ENCODE measurements at places on chromosomes 16 and 17.

DNA sequence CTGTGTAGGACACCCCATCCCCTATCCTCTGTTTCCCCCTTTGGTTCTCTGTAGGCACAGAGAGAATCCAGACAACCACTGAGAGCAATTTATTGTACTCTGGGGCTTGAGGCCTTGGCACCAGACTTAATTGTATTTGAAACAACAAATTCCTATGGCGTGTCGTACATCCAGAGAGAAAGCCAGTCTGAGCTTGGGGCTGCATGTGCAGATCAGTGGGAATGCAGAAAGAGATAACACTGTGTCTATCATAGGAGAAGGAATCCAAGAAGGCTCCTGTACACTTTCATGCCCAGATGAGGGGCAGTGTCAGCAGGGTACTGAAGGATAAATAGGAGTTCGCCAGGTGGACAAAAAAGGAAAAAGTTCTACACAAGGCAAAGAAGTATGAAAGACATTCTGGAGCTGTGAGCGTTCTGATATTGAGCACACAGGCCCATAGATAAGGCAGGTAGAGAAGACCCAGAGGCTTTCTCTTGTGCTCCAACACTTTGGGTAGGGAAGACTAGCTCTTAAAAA, 22.0 kb upstream of the IL4R start:
- no peak for DNase-seq

DNA sequence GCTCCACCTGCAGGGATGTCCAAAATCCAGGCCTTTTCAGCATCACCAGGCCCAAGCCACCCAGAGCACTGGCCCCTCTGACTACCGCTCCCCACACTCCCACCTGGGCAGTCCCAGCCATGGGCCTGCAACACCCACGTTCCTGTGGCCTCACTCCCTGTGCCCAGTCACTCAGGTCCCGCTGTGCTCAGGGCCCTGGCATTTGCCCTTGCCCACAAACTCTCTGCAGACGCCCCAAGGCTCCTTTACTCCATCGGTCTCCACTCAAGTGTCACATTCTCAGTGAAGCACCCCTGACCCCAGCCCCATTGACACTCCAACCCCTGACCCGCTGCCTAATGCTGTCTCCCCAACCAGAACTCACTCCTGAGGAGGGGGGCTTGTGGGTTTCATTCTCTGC, 23.6 kb downstream of the MPG start:
- no peak for DNase-seq

- no peak for DNase-seq
These were observed 402.7 kb downstream of the SOX9 start for GRCh38 chr17:72523491-72523890.

DNA sequence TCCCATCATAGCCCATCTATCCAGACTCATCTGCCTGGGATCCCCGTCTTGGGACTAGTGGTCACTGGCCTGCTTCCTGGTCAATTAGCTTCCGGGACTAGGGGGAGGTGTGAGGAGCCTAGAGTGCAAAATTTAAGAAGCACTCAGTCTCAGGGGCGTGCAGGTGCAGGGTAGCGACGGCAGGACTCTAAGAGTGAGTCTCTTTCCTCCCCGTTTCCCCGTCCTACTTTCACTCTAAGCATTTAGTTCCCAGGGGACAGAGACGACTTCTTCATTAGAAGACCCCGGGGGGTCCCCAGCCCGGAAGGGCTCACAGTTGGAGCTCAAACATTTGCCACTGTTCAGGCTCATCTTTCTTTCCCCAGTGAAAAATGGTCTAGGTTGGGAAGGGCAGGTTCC, 677 bp upstream of the ZNHIT3 start:
- DNase-seq, result no peak

- no peak for DNase-seq
These were observed 33.3 kb downstream of the HELZ start for GRCh38 chr17:67211742-67212141.

GRCh38 chr16:27258241-27258734, 10.3 kb downstream of the NSMCE1 start:
- DNase-seq, result no peak

GRCh38 chr17:9951803-9952202, 46.7 kb upstream of the RCVRN start:
- DNase-seq, result no peak

DNA sequence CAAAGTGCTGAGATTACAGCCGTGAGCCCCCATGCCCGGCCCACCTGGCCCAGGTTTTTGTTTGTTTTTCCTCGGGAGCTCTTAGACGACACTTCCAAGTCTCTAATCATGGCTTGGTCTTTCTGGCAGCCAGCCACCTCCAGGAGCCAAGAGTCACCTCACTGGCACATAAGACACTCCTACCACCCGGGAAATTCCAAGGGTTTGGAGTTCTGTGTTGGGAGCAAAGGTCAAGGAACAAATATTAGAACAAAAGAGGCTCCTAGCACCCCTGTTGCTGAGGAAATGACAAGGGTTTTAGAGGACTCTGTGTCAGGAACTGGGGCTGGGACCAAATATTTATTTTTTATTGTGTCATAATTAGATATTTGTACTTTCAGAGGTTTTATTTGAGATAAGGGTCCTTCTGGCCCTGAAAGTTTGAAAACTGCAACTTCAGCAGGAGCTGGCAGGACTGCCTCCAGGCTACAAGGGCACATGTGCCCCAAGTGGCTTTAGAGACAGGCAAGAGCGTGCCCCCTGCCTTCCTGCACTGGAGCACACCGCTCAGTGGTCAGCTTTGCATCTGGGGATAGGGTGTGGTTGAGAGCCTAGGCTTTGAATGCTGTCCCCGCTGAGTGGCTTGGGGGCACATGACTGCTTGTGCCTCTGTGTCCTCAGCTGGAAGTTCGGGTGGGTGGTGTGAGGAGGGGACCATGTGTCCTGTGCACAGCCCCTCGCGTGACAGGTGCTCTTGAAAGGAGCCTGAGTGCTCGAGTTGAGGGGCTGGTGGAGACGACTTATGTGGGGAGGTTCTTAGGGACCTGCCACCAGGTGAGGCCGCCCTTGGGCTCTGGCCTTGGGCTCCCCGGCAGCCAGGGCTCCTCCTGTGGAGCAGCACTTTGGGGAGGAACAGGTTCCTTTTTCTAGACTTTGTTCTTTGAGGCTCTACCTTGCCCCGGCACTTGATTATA, 29.7 kb downstream of the MGRN1 start:
- no peak for DNase-seq

GRCh38 chr17:4232168-4232813, 31.5 kb downstream of the ANKFY1 start:
- no peak for DNase-seq

DNA sequence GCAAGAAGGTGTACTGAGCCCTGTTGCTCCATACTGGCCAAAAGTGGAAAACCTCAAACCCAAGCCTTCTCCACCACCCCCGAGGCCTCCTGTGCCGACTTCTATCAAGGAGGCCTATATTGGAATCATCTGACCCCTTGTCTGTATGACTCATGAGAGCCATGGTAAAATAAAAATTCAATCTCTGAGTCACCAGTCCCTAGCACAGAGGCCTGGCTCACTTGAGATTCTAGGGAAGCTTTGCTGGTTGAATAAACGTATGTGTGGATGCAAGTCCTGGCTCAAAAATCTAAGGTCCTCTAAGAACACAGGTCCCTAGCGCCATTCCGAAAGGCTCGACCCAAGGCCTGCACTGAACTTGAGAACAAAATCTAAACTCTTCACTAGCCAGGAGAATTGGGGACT, 15.0 kb downstream of the NSMCE1 start:
- no peak for DNase-seq

- peak; percentile 78 for DNase-seq
These were observed 3.0 kb downstream of the ALDH3A1 start for GRCh38 chr17:19744922-19745757.

GRCh38 chr16:55964923-55965475, 89.8 kb upstream of the CES5A start:
- DNase-seq, result no peak

DNA sequence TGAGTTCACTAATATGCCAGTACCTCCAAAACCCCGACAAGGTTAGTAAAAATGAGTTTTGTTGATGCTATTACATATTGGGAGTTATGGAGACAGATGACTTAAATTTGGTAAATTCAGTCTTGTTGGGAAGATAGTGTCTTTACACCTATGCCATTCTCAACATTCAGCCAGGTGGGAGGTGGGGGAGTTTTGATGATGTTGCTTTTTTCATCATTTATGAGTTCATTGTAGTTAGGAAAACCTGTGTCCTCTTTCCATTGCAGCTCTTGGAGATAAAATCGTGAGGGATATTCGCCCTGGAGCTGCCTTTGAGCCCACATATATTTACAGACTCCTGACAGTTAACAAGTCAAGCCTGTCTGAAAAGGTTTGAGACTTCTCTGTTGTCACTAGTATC, 59.9 kb upstream of the CRISPLD2 start:
- no peak for DNase-seq

DNA sequence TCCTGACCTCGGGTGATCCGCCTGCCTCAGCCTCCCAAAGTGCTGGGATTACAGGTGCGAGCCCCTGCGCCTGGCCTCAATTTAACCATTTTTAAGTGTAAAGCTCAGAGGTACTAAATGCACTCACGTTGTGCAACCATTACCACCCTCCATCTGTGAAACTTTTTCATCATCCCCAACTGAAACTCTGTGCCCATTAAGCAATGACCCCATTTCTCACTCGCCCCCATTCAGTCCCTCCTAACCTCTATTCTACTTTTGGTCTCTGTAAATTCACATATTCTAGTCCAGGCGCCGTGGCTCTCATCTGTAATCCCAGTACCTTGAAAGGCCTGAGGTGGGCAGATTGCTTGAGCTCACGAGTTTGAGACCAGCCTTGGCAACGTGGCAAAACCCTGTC, 8.3 kb upstream of the SPNS3 start:
- DNase-seq, result no peak

GRCh38 chr17:8488901-8489300, 53.2 kb downstream of the NDEL1 start:
- no peak for DNase-seq

Data from mesothelial cell of epicardium (in vitro differentiated cells).